Muscle of arm (tissue), 14 donors: ENCODE measurements at places on chromosomes 3 and 15.

- DNase-seq: peak; percentile 25
Observed at GRCh38 chr15:82539691-82540054, 584 bp downstream of the RPS17 start.

- DNase-seq: no peak
Observed at GRCh38 chr15:39878406-39878785, 41.7 kb downstream of the GPR176 start.

DNA sequence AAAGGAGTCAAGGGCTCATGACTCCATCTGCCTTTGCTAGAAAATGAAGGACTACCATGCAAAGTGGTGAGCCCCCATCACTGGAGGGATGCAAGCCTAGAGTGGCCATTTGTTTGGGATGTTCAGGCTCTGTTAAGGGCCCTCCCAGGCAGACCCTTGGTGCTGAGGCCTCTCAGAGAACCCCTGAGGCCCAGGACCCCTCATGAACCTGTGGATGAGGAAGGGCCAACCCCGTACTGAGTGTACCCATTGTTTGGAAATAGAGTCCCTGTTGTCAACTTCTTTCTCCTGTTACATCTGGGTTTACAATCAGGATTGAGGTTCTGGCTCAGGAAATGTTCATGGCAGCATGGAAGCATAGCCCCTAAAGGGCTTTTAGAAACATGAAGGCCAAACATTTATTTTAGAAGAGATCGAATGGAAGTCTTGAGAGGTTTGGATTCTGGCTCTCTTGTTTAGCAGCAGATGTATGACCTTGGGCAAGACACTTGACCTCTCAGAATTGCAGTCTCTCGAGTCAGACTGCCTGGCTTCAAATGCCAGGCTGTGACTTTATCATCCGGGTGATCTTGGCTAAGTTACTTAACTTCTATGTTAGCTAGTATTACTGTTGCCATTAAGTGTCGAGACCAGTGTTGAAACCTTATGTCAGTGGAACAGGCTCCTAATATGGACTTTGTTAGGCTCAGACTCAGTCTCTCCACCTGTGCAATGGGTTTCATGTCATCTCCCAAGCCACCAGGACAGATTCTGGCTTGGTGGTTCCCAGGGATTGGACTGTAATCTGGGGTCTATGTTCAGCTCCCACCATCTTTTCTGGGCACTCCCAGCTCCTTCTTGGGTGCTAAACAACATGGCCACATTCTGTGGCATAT lies 12.4 kb downstream of the ITGA11 start:
- DNase-seq: no peak

GRCh38 chr3:9398700-9399336 lies 1.4 kb downstream of the SETD5 start:
- DNase-seq: peak; percentile 59

- DNase-seq: no peak
Observed at GRCh38 chr3:15711281-15711680, 86.5 kb downstream of the ANKRD28 start.

- no peak for DNase-seq
Observed at GRCh38 chr15:93645594-93645993, 556.6 kb upstream of the RGMA start.

DNA sequence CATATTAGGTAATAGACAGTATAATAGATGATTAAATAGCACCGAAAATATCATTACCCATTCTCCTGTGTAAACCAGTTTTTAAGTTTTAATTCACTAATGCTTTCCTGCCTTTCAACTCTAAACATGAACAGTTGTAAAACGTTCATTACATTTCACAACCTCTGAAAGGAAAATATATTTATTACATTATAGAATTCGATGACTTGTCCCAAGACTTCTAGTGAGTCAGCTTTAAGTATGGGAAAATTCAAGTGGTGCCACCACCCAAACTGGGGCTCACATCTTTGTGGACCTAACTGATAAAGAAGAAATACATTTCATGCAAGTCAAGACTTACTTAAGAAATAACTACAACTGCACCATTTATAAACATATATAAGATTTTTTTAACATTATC lies 2.0 kb downstream of the TRIM59 start:
- no peak for DNase-seq

GRCh38 chr3:50132421-50133282 lies 22.5 kb upstream of the SEMA3F start:
- DNase-seq: no peak

GRCh38 chr3:188262913-188263683 lies 109.1 kb downstream of the LPP start:
- DNase-seq: no peak

DNA sequence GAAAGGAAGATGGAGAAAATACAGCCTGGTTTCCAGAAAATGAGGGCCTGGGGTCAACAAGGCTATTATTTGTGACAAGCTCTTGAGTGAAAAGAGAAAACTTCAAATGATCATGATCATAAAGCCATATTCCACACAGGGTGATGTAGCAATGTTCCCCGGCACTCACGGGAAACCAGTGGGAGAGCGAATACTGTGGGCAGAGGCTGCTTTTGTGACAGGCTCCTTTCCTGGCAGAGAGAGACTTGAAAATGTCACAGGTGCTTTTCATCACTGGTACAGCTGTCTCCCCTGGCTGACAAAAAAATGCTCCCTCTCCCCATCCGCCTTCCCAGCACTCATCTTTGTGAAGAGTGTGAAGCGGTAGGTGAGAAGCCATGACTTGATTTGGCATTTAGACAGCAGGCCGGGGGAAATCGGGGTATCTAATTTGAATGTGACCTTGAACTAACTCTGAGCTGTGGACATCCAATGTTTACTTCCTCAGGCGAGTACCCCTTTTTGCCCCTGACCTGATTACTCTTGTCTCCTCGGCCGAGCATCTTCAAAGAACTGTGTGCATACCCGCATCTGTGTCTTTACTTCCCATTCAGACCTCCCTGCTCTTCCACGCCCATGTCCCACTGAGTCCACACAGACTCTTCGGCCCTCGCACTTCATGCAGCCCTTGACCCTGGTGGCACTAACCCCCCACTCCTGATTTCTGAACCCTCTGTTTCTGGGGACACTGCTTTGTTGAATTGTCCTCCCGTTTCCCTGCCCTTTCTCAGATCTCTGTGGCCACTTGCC lies 23.2 kb downstream of the CA12 start:
- no peak for DNase-seq

GRCh38 chr3:182201456-182202168 lies 489.9 kb downstream of the SOX2 start:
- no peak for DNase-seq

DNA sequence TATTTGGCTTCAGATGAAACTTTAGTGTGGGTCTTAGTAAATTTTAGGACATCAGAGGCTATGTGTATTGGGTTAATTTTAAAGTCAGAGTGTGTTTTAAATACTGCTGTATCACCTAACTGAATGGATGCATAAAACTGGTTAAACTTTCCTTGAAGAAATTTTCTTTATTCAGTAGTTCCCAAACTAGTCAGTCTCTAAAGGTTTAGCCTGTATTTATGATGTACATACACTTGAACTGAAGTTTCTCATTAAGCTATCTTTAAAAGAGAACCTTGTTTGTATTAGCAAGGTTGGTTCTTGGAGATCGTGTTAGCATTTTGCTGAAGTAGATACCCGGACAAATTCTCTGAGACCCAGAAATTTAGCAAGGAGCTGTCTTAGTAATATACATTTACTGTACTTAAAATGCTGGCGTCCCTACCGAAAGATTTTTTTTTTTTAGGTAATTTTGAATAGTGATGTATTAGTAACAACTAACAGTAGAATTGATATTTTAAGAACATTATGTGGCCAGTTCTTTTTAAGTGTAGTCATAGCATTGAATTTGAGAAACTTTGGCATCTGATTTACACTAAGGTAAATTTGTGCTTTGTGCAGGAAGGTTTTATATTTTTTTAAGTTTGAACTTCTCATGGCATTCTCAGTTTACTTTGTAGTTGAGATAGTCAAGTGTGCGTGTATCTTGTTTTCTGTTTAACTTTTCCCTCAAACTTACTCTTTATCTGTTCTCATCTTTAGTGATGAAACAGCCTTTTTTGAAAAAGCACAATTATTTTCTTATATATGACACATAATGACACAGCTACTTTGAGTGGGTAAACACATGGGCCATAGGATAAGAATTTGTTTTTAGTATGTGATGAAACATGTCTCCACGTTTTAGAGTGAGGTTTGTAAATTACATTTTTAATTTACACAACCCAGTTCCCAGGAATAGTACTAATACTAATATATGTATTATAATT lies 2.9 kb downstream of the DIPK2A start:
- peak; percentile 4 for DNase-seq

- no peak for DNase-seq
Observed at GRCh38 chr3:115169808-115170207, 22.7 kb upstream of the ZBTB20 start.

DNA sequence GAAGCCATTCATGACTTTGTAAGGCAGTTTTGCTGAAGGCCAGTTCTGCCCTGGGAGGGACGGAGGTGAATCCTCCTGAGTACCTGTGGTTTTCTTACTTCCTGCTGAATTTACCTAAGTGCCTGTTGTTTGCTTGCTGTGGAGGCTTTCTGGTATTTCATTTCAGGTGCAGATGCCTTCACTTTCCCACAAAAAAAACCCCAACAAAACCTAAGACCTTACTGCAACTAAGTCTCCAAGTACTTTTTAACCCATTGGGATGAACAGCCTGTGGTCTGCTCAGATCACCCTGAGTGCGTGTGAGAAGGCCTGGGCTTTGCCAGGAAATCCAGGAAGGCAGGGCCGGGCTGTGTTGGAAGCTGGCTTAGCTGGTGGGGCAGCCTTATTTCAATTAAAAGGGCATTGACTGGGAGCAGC lies 65.3 kb downstream of the IGF1R start:
- no peak for DNase-seq

GRCh38 chr3:136197159-136197793 lies 1.1 kb upstream of the MSL2 start:
- DNase-seq: no peak
